ENCODE measurements at places on chromosomes 13 and 19.

GRCh38 chr13:52703482-52703881 lies 36.1 kb downstream of the CNMD start:
- H3K4me3 ChIP-seq = no peak overlapping the region
- H3K27me3 ChIP-seq = no peaks in the 10 kb centered on the region
- peak; percentile 44 for DNase-seq

GRCh38 chr13:100875392-100876043 lies 200.9 kb upstream of the TMTC4 start:
- H3K27me3 ChIP-seq = no peaks in the 10 kb centered on the region
- H3K27ac ChIP-seq = no peak overlapping the region
- no peak overlapping the region for H3K4me3 ChIP-seq
- no peaks in the 10 kb centered on the region for H3K4me1 ChIP-seq
- no peak for DNase-seq

DNA sequence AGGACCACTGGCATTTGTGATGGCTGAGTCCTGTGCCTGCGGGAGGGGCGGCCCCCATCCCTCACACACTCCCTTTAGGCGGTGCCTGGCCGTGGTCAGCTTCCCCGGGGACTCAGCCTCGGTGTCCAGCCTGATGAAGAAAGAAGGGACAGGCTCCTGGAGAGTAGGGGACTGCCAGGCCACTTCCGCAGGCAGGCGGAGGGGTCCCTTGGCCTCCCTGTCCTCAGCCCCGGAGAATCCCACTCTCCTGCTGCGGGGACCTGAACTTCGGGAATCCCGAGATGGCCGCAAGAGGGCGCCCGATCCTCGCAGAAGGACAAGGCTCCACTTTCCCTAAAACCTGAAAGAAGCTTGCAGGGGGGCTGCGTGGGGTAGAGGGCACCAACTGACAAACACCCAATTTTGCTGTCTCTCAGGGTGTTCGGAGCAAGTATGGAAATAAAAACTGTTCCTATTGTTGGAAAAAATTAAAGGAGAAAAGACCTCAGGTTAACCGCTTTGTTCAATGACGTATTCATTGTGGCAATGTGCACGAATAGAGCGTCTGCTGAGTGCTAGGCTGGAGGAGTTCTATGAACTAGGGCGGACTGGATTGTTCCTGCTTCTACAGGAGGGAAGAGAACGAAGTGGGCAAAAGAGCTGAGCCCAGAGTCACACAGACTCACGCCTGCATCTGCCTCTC lies 297.3 kb downstream of the ZNF536 start:
- peak; percentile 71 for DNase-seq
- H3K27me3 ChIP-seq = no peaks in the 10 kb centered on the region
- no peak overlapping the region for H3K27ac ChIP-seq
- H3K4me3 ChIP-seq = no peak overlapping the region
- H3K4me1 ChIP-seq = no peaks in the 10 kb centered on the region

- H3K27me3 ChIP-seq = no peaks in the 10 kb centered on the region
- H3K36me3 ChIP-seq = no peaks in the 10 kb centered on the region
- DNase-seq = no peak
- H3K27ac ChIP-seq = peak overlapping the region; percentile 10
Observed at GRCh38 chr13:100088273-100088643, 635 bp upstream of the PCCA start.

- H3K4me1 ChIP-seq = no peaks in the 10 kb centered on the region
- no peaks in the 10 kb centered on the region for H3K27me3 ChIP-seq
Observed at GRCh38 chr13:74555651-74556420, 421.6 kb upstream of the KLF12 start.

GRCh38 chr13:27644302-27644701 lies 22.6 kb downstream of the POLR1D start:
- no peaks in the 10 kb centered on the region for H3K27me3 ChIP-seq
- H3K36me3 ChIP-seq = no peaks in the 10 kb centered on the region
- no peak overlapping the region for H3K4me3 ChIP-seq
- no peak for DNase-seq
- H3K27ac ChIP-seq = no peak overlapping the region
- H3K4me1 ChIP-seq = no peaks in the 10 kb centered on the region

DNA sequence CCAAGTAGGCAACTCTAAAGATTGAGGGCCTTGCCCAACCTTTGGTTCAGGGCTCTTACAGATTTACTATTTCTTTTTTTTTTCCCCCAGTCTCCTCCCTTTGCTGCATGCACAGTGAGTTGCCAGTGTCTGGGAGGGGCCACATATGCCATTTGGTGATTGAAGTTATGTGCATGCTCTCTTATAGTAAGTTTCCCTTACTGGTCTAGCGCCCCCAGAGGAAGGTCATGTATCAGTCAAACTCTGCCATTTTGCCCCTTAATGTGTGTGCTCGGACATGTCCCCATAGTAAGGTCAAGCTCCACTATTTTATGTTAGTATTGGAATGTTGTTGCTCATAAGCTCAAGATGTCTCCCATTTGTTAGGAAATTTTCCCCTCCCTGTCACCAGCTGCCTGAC lies 1138.0 kb upstream of the SLC10A2 start:
- H3K4me1 ChIP-seq = no peaks in the 10 kb centered on the region
- no peaks in the 10 kb centered on the region for H3K27me3 ChIP-seq
- H3K4me3 ChIP-seq = no peak overlapping the region
- no peaks in the 10 kb centered on the region for H3K36me3 ChIP-seq
- DNase-seq = no peak

DNA sequence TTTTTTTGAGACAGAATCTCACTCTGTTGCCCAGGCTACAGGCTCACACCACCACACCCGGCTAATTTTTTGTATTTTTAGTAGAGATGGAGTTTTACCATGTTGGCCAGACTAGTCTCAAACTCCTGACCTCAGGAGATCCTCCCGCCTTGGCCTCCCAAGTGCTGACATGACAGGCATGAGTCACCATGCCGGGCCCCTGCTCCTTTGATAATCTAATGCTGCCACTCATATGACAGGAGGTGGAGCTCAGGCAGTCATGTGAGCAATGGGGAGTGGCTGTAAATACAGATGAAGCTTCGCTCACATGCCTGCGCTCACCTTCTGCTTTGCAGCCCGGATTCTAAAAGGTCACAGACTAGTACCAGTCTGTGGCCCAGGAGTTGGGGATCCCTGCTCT lies 25.1 kb downstream of the ARHGEF18 start:
- H3K36me3 ChIP-seq = no peaks in the 10 kb centered on the region
- no peak overlapping the region for H3K27ac ChIP-seq
- no peak overlapping the region for H3K4me3 ChIP-seq
- peak; percentile 58 for DNase-seq
